ENCODE measurements at places on chromosomes 5 and 9.

DNA sequence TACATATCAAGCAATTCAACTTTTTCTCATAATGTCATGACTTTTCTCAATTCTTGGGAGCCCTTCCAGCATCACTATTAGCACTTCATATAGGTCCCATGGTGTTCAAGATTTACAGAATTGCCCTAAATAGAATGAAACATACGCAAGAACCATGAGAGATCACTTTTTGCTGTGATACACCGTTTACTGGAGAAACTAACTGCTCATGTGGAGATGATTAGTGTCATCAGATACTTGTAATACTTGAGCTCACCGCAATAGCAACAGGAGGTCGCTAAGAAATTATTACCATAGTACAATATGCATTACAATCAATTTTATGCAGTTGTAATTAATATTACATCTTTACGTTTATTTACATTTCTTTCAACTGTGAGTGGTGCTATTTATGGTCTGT, 4.8 kb upstream of the PCSK5 start:
- no peak for DNase-seq

GRCh38 chr9:134526584-134527477, 114.8 kb upstream of the COL5A1 start:
- DNase-seq, result no peak

- DNase-seq, result no peak
Observed at GRCh38 chr9:111158363-111158762, 120.1 kb upstream of the LPAR1 start.

DNA sequence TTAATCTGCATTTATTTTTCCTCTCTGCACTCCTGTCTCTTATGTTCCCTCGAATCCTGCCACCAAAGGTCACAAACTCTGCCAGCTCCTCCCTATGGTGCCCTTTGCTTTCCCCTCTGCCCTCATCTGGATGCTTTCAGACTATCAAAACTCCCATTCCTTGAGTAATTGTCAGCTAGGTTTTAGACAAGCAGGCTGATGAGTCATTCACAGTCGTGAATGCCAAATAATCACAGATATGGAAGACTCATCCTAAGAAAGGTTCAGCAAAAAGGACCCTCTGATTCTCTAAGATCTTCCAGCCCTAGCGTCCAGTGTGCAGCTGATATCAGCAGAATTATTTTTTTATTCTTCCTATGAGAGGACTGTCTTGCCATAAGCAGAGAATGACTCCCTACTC, 104.5 kb upstream of the NUDT12 start:
- DNase-seq, result no peak

DNA sequence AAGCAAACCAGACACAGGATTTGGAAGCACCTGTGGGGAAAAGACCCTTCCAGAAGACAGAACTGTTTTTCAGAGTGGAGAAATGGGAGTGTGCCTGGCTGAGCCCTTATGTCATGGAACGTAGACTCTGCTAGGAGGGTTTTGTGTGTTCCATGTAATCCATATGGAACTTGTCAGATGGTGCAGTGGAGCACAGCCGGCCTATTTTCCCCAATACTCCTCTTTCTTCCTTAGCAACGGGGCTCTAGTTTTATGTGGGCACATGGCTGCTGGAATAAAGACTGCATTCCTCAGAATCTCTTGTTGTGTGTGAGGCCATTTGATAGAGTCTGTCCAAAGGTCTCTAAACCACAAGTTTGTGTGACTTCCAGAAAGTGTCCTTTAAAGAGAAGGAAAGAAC, 284.0 kb downstream of the DRD1 start:
- DNase-seq, result no peak

DNA sequence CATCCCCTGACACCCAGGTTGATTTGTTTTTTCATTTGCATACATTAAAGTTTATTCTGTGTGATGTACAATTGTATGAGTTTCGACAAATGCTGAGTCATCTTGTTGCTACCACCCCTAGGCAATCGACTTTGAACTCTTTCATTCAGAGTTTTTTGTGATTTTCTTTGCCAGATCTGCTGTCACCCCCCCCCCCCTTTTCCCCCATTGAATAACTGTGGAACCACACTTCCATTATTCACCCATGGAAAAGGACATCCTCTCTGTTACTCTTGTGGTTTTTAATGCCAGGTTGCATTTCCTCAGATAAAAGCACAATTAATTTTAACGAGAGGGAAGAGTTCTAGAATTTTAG, 13.7 kb upstream of the FAM120AOS start:
- DNase-seq, result no peak

GRCh38 chr5:172410662-172411483, 43.5 kb downstream of the SH3PXD2B start:
- no peak for DNase-seq

DNA sequence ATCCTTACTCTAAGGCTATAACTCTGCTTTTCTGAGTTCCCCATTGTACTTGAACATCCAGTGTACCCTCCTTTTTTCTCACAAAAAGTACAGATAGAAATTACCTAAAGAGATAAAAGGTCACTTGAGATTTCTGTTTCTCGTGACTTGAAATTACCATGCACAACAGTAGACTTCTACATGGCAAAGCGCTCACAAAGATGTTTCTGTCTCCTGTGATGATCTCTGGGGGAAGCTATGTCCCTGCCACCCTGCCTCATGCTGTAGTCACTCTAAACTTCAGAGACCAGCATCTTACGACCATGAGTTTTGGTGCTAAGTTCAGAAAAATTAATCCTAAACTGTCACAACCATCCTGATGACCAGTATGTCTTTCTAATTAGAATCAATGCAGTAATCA, 36.2 kb downstream of the NFIB start:
- no peak for DNase-seq

GRCh38 chr5:95669985-95670384, 12.8 kb downstream of the SPATA9 start:
- no peak for DNase-seq

DNA sequence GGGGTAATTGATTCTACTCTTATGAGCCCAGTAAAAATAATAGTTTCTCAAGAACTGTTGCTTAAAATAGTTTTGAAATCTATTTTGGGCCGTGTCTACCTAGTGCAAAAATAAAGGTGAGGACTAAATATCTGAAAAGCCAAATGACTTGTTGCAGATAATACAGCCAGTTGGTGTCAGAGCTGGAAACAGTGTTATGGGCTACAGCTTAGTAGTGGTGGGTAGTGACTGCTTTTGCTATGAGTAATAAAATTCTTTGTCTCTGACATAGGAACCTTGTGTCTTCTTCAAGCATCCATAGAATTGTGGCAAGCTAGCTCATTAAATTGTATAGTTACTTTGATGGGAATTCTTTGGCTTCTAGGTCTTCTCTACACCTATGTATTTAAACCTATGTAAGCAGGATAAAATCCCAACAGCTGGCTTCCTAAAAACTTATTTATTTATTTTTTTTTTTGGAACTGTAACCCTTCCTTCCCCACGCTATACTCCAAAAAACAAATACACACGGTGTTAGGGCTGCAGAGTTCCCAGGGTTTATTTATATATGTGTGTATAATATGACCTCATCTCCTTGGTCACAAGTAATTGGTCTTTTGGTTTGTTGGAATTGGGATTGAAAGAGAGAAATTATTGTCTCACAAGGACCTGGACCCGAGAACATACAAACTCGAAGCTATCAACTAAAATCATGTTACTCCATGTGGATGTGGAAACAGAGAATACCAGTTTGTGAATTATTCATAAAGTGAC, 138.0 kb downstream of the NUDT12 start:
- no peak for DNase-seq
